ENCODE measurements at places on chromosomes 12 and 14. TPM values are rescaled to one million over a fixed set of nuclear protein-coding genes. Genes with fewer than 3 reads are reported as not detected.

DNA sequence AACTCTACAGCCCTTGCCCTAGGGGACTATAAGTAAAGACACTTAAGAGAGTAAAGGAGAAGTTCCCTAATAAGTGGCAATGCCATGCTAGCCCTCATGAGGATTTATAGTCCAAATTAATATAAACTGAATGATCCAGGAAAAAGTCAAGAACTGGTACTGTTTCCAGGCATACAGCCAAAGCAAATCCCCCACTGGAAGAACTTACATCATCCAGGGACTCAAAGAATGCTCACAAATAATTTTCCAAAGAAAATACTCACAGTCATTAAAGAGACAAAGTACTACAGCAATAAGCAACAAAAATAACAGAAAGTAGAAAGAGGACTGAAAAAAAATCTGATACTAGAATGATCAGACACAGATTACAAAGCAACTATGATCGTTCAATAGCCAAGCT lies 79.7 kb upstream of the RAP1B start:
- peak; percentile 29 for DNase-seq

GRCh38 chr12:2895511-2895910 lies 4.8 kb downstream of the TULP3 start:
- no peak for DNase-seq

- peak; percentile 29 for DNase-seq
These were observed 1504.6 kb upstream of the FLRT2 start for GRCh38 chr14:84025106-84026012.

DNA sequence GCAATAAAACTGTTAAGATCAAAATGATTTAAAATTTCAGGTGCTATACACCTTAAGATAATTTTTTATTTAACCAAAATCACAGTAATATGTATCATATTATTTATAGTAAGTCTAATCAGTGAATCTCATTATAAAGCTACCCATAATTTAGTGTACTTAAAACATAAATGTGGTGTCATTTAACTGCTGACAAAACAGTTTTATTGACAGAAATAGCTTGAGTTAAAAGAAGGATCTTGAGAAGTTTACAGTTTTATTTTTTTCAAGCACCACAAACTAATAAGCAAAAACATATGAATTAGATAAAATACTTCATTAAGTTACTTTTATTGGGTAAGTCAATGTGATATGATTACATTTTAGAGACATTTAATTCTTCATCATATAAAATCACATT lies 400.4 kb downstream of the PRKD1 start:
- DNase-seq, result no peak

DNA sequence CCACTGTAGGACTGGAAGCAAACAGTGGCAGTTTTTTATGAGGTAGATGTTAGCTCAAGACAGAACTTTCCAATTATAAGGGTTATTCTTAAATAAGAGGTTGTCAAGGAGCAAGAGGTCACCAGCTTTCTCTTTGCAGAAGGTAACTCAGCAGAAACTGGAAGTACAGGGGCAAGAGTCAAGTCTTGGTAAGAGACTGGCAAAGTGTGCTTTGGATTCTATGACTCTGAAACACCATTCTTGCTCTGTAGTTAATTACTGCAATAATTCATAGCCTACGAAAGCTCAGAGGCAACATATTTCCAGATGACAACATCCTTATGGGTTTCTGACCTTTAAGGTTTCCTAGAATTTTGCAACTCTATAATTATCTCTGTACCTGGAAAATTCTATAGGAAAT lies 51.3 kb downstream of the RMST start:
- no peak for DNase-seq

- no peak for DNase-seq
These were observed 8.7 kb downstream of the TCTN1 start for GRCh38 chr12:110622582-110622981.

DNA sequence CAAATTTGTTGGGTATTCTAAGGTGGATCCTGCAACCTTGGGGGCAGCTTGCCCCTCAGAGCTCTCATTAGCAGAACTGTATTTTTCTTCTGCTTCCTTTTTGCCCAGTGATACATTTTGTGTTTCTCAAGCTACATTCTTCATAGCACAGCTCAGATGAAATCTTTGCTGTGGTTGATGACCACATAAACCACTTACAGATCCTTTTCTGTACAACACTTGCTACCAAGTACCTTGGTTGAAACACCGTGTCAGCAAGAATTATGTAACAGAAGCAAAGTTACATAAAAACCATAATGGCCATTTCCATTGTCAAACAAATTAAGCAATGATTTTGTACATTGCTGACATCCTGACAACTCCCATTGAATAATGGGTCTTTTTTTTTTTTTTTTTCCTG lies 9.7 kb upstream of the PLBD1 start:
- DNase-seq, result no peak

- no peak for DNase-seq
These were observed 244.9 kb downstream of the C12orf50 start for GRCh38 chr12:87784350-87784749.

GRCh38 chr14:72513965-72514659 lies 379.8 kb downstream of the DPF3 start:
- no peak for DNase-seq

- no peak for DNase-seq
These were observed 4.3 kb downstream of the IRF2BPL start for GRCh38 chr14:77024171-77024691.

DNA sequence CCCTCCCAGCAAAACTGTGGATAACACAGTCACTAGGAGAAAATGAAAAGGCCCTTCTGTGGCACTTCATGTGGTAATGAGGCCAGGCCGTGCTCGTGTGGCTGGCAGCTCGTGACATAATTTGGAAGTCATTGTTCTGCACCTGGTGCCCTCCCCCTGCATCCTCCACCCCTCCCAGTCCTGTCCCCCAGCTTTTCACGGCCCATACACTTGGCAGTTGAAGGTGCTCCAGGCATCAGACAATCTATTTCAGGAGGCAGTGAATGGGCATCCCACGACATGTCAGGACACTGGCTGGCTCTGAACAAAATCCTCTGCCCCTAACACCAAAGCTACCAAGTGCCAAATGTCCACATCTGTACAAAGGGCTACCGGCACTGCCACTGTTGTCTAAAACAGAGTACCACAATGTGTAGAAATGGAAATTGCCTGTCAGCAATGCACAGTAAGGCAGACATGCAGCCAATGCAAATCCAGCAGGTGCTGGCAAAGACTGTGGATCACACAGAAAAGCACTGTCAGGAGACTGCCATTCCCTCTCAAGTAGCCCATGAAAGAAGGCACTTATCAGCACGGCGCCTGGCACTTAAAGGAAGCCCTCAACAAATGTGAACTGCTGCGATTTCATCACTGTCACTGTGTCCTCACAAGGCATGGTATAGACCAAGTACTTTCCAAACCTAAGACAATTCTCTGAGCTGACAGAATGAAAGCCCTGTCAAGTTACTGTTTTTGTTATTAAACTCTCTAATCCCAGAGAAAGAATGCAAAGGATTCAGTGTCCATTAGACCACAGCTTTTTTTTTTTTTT lies 39.1 kb downstream of the CORO1C start:
- peak; percentile 41 for DNase-seq

- DNase-seq, result peak; percentile 47
These were observed 206.8 kb upstream of the BCL2L14 start for GRCh38 chr12:11863988-11864387.

- DNase-seq, result no peak
These were observed 22.1 kb downstream of the MYO1H start for GRCh38 chr12:109369831-109370230.

DNA sequence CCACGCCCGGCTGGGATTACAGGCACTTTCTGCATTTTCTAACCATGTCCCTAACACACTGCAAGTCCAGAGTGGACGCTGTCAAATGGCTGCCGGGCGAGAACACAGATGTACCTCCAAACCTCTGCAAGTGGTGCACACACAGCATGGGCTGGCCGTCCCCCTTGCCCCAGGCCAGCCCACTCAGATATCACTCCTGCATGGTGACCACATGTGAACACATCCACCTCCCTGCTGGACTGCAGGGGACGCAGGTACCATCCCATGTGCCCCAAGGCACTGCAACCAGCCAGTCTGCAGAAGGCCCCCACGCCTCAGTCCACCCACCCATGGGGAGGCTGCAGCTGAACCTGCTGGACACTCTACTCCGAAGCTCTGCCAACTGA lies 14.0 kb downstream of the BRF1 start:
- DNase-seq, result no peak

- DNase-seq, result peak; percentile 63
These were observed 2.5 kb upstream of the CCND2 start for GRCh38 chr12:4270831-4271716.

DNA sequence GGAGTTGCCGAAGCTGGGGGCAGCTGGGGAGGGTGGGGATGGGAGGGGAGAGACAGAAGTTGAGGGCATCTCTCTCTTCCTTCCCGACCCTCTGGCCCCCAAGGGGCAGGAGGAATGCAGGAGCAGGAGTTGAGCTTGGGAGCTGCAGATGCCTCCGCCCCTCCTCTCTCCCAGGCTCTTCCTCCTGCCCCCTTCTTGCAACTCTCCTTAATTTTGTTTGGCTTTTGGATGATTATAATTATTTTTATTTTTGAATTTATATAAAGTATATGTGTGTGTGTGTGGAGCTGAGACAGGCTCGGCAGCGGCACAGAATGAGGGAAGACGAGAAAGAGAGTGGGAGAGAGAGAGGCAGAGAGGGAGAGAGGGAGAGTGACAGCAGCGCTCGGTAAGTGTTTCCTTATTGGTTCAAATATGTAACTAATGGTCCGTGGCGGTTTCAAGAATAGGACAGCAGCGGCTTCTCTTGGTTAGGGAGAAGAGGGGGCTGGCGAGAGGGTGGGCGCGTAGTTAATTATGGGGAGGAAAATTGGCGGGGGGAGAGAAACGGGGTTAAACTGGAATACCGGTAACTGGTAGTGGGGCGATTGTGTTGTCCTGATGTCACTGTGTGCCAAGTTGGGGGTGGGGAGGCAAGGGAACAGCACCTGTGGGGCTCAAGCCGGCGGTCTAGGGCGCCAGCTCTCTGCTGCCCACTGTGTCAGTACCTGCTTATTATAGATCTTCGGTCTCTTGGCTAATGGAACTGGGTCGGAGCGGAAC lies 8.4 kb downstream of the HOXC8 start:
- no peak for DNase-seq

- no peak for DNase-seq
These were observed 687.5 kb upstream of the FBXO33 start for GRCh38 chr14:40119765-40120164.

DNA sequence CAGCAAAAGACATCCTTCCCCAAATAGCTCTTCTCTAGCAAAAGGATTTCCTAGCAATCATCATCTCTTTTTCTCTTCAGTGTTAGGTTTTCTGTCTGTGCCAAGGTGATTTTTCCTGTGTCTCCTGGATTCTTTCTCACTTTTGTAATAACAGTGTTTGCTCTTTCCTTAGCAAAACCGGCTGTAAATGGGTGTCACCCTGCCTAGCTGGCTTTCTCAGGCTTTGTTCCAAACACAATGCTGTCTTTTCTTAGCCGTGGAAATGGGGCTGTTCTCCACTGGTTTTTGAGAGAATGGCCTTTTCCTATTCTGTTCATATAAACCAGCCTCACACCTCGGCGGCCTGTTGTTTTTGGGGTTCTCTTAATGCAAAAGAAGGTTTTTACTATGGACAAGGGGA lies 21.9 kb downstream of the JDP2 start:
- no peak for DNase-seq

DNA sequence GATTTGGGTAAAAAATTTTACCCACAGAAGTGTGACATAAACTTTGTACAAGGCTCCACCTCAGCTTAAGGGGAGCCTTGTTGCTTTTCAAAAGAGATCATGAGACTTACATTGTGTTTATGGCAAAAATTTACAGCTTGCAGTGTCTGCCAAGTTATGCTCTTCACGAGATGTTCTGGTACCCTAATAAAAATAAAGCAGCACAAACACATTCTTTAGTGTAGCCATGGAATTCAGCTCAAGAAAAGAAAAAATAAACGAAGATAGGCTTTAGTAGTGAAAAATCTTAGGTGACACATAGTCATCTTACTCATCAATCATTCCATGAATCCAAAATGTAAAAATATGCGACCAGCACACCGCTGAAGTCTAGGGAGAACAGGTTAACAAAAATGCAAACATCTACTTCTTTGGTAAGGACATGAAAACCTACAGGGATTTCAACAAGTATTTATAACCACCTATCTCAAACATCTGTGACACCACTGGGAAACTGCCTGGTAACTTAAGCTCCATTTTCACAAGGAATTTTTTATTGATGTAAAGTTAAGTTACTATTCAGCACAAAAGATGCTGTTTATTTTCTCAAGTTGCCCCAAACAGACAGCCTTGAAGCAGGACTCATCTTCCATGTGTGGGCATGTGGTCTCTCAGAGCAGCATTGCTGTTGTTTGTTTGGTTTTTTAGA lies 32.9 kb downstream of the DMAC2L start:
- no peak for DNase-seq

GRCh38 chr12:98719515-98720504 lies 74.7 kb downstream of the APAF1 start:
- DNase-seq, result no peak

The GAS2L3 gene
- 5.5 TPM for total RNA-seq

The KRT78 gene
- total RNA-seq, result not detected

The LYZ gene
- total RNA-seq, result 23.1 TPM

The TAS2R8 gene
- not detected for total RNA-seq

The TAS2R43 gene
- total RNA-seq, result not detected

The PIWIL1 gene
- total RNA-seq, result not detected

The CYP27B1 gene
- 0.44 TPM for total RNA-seq

The TMEM229B gene
- total RNA-seq, result 1.5 TPM

The WNT1 gene
- total RNA-seq, result not detected

The CCDC196 gene
- total RNA-seq, result not detected

The MVK gene
- 11.2 TPM for total RNA-seq

The CCT2 gene
- 115 TPM for total RNA-seq

The ETFBKMT gene
- total RNA-seq, result 4.6 TPM

The HOTAIR gene
- total RNA-seq, result not detected

All from left cardiac atrium (tissue), 4 donors.